ENCODE measurements at places on chromosomes 12 and 14.
A peak's percentile ranks its signal among the peaks of the same experiment; 100 is the strongest.

DNA sequence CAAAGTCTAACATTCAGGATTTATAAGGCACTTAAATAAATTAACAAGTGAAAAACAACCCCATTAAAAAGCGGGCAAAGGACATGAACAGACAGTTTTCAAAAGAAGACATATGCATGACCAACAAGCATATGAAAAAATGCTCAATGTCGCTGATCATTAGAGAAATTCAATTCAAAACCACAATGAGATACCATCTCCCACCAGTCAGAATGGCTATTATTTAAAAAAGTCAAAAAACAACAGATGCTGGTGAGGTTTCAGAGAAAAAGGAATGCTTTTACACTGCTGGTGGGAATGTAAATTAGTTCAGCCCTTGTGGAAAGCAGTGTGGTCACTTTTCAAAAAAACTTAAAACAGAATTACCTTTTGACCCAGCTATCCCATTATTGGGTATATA lies 60.7 kb upstream of the BDKRB2 start:
- no peak for DNase-seq

- DNase-seq, result no peak
Observed at GRCh38 chr14:20143911-20144310, 5.3 kb downstream of the OR4N5 start.

DNA sequence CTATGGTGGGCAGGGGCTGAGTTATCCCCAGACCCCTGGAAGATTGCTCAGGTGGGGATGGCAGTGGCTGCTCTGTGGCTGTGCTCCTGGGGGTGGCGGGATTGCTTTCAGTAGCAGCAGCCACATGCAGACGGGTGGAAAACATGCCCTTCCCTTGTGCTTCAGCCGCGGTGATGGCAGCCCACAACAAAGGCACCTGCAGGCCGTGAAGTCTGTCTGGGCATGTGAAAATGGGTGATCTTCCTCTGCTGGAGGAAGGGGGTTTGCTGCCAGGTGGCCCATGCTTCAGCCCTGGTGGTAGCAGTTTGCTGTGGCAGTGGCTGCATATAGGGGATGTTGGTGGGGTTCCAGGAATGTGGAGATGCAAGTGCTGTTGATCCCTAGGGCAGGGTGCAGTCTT lies 326.2 kb upstream of the RGS6 start:
- no peak for DNase-seq

DNA sequence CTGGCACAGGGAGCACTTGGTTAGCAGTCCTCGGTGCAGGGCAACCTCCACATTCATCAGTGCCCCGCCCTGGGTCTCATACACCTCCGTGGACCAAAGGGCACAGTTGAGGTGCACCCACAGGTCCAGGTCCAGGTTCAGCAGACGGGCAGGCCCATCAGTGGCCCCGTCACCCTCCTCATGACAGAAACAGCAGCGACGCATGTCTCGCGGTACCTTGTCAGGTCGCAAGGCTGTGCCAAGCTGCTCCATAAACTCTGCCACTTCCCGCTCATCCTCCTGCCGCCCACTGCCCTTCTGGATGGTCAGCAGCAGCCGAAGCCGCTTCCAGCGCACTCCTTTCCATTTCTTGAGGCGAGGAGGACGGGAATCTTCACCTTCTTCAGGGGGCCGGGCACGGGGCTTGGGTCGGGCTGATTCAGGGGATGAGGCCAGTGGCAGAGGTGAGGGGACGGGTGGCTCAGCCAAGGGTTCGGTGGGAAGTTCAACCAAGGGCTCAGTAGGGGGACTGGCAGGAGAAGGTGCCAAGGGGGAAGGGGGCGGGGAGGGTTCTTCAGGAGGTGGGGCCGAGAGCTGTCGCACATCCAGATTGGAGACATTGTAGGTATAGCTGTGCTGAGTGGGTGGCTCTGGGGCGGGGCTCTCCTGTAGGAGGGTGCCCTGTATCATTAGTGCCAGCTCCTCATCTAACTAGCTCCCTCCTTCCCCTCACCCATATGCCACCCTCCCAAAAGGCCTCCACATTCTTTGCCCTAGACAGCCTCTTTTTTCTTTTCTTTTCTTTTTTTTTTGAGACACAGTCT lies 8.3 kb upstream of the PRKAG1 start:
- no peak for DNase-seq

DNA sequence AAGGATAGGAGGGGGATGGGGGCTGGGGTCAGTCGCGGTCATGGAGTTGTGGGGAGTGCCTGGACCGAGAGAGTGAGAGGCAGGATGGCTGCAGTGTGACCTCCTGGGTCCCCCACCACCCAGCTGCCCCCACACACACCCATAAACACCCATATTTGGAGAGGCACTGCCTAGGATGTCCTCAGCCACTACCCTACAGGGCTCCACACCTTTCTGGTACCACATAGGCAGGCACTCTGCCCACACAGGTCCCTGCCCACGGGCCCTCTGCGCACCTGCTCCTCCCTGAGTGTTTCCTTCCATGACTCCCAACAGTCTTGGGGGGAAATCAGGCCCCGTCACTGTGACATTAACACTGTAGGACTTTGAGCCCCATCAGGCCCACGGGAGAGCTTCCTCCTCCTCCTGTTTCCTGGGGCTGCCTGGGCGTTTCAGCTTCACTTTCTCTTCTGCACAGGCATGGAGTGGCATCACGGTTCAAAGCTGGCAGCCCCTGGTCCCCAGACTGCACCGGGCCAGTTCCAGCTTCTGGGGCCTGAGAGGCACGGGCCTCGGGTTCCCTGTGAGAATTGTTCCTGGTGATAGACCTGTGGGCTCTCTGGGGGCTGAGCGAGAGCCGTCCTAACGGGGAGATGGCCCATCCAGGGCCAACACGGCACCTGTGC lies 207.0 kb upstream of the C14orf180 start:
- no peak for DNase-seq

DNA sequence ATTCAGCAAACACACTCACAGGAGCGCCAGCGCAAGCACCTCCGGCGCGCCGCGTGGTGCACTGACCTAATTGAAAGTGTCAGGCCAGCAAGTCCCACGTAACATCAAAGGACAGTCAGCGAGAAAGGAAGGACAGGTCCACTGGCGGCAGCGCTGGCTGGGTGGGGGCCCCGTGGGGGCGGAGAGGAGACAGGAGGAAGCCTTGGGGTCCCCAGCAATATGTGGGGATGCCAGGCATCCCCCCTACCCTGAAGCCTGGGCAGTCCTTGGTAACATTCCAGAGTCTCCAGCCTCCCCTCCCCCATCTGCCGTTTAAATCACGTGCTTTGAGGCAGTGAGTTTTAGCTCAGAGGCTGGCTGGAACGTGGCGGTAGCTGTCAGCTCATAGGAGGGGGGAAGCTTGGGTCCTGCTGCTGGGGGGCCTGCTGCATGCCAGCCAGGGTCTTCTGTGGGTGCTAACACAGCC lies 159.2 kb downstream of the CALM1 start:
- no peak for DNase-seq

- DNase-seq, result no peak
Observed at GRCh38 chr12:132065609-132066344, 78.3 kb downstream of the DDX51 start.

DNA sequence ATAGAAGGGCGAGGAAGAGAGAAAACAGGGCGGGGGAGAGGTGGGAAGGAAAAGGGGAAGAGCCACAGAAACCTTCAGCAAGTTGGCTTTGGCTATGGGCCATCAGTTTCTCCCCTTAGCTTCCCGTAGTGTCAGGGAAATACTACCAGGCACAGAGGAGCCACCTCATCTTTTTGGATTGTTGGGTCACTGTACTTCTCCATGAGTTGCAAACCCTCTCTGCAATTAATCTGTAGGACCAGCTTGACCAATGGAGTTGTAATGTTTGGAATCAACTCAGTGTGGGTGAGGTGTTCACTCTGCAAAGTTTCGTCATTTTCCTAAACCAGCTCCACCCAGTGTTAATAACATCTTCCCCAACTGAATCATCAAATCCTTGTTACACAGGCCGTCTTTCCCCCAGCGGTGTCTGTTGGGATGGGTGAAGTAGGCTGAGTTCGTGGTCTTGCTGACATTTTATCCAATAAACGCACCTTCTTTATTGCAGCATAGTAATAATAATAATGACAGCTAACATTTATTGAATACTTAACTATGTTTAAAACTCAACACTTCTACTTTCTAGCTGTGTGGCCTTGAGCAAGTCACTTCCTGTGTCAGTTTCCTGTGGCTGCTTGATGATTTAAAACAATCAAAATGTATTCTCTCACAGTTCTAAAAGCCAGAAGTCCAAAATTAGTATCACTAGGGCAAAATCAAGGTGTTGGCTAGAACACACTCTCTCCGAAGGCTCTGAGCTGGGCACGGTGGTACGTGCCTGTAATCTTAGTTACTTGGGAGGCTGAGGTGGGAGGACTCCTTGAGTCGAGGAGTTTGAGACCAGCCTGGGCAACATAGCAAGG lies 8.1 kb upstream of the GLTP start:
- peak; percentile 34 for DNase-seq

DNA sequence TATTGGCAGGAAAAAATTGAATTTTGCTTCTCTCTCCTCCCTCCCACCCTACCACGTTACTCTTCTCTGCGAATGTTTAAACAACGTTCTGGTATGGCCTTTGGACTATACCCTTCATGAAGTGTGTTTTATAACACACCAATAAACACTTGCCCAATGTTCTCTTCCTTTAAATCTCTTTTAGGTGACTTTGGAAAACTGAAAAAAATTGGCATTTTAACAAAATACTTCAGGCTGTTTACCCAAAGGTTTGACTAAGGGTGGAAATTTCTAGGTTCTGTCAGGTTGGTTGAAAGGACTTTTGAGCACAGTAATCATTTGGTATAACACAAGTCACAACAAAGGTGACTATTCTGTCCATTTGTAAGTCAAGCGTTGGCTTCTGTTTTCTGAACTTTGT lies 446.8 kb downstream of the AEBP2 start:
- DNase-seq, result no peak

DNA sequence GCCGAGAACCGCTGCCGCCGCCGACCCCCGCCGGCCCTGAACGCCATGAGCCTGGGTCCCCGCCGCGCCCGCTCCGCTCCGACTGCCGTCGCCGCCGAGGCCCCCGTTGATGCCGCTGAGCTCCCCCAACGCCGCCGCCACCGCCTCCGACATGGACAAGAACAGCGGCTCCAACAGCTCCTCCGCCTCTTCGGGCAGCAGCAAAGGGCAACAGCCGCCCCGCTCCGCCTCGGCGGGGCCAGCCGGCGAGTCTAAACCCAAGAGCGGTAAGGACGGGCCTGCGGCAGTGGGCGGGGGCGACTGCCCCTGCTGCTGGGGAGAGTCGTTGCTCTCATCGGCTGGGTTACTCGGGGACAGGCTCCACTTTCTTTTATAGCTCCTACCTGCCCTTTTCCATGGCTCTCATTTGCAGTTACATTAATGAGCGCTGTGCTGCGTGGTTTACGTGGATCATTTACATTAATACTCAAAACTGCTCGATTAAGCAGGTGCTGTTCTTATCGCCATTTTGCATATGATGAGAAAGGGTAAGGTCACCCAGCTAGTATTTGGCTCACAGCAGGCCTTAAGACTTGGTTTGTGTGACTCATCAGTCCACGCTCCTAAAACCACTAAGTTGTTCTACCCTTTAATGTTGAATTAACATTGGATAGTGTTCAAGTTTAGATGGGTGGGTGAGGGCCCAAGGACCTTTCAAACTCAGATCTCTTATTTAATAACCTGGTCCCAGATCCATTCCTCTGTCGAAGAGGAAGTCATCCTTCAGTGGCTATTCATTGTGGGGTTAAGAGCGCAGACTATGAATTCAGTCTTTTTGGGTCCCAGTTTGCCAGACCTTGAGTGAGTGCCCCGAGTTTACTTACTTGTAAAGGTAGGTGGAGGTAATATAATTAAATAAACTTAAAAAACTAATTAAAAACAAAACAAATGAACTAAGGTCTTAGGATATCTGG lies 823 bp downstream of the RNF10 start:
- DNase-seq, result peak; percentile 60

DNA sequence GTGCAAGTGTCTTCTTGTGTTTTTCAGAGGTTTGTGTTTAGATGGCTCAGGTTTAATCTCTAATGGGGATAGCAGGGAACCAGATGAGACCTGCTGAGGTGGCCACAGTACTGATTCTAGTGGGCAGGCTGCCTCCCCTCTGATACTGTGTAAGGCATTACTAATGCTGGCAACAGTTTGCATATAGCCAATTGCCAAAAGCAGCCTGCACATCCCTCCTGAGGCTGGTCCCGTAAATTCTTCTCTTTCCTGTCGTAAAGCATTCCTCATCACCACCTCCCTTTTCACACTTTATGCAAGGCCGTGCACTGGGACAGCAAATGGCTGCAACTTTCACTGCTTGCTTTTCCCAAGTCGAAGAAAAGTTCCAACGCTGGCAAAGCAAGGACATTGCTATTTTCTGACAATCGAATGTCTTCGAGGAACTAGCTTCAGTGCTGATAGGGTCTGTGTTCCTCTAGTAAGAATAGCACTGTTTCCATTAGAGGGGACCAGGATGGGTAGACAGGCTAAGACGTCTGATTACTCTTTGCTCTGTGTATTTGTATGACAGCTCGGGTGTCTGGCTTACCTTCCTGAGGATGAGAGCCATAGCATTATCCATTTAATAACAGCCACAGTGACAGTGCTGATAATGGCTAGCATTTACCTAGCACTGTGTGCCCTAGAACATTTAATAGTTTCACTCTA lies 178.2 kb upstream of the HIF1A start:
- no peak for DNase-seq

- DNase-seq, result no peak
Observed at GRCh38 chr12:65689508-65689907, 134.8 kb upstream of the HMGA2 start.

DNA sequence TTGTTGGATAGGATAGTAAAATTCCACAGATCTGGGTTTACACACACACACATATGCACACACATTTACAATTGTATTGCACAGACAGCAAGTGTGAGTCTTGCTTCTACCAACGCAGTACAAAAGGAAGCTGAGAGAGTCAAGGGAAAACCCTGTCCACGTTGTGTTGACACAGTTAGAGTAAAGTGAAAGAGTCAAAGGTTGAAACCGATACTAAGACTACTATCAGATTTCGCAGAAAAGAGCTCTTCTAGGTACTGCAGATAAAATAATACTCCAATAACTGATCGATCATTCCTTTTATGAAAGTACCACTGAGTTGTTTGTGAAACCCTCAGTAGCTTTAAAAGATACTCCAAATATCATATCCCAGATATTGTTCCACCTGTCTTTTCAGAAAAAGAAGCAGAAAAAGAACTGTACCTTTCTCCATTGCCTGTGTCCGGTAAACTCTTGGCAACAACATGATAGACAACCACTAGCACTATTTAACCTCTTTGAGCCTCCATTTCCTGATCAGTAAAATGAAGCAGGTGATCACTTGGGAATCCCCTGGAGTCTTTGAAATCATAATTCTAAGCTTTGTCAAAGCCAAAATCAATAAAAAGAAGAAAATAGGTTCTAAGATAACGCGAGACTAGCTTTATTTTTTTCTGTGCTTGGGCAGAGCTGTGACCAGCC lies 224.6 kb upstream of the FOXN3 start:
- no peak for DNase-seq

- no peak for DNase-seq
Observed at GRCh38 chr12:110733900-110734299, 8.8 kb downstream of the PPP1CC start.

- no peak for DNase-seq
Observed at GRCh38 chr12:16523951-16524331, 82.0 kb downstream of the LMO3 start.

Data from stimulated activated CD4-positive, alpha-beta T cell treated with anti-CD3 and anti-CD28 coated beads, Interleukin-2, amount 100 ng/mL, for 24 hours (primary cell).